Activated naive CD4-positive, alpha-beta T cell (primary cell): ENCODE measurements at places on chromosomes 16 and 17.
A peak's percentile ranks its signal among the peaks of the same experiment; 100 is the strongest.

GRCh38 chr16:74505011-74505410, 83.7 kb upstream of the CLEC18B start:
- DNase-seq: no peak

DNA sequence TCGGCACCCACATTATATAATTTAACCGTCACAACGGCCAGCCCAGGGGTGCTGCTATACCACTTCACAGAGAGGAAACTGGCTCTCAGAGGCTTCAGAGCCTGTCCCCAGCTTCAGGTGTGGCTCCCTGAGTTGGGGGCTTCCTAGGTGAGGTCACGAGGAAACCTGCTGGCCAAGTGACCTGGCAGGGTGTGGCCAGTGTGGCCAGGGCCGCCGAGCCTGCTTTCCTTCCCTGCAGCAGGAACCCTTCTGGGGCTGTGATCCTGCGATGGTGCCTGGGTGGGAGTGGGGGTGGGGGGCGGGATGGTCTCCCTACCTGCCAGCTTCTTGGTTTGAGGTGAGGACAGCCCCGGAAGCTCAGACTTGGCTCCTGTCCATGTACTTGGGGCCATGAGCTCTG, 39.9 kb downstream of the ADCY7 start:
- no peak for DNase-seq

DNA sequence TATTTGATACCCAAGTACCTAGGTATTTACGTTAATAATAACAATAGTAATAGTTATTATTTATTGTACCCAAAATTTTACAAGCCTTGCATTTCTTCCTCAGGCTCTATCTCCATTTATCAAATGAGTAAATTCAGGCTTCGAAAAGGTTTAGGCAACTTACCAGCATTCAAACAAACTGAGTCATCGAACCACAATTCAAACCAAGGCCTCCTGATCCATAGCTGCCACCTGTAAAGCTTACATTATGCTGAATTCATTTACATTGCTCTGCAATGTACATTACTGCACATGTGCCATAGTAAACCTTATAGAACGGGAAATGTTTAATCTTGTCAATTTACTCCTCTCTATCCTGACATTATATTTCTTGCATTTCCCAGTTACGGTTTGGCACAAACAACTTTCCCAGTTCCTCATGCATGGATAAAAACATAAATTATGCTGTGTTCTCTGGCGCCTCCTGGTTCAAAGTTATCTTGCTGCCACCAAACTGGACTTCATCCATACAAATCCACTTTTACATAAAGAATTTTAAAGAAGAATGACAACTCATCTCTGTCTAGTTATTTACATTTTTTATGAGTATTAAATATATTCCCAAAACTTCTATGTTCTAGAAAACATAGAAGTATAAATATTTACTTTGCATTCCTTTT, 360.6 kb upstream of the SOX9 start:
- no peak for DNase-seq

- peak; percentile 87 for DNase-seq
Measured at GRCh38 chr17:64505340-64506200, 519 bp downstream of the DDX5 start.

DNA sequence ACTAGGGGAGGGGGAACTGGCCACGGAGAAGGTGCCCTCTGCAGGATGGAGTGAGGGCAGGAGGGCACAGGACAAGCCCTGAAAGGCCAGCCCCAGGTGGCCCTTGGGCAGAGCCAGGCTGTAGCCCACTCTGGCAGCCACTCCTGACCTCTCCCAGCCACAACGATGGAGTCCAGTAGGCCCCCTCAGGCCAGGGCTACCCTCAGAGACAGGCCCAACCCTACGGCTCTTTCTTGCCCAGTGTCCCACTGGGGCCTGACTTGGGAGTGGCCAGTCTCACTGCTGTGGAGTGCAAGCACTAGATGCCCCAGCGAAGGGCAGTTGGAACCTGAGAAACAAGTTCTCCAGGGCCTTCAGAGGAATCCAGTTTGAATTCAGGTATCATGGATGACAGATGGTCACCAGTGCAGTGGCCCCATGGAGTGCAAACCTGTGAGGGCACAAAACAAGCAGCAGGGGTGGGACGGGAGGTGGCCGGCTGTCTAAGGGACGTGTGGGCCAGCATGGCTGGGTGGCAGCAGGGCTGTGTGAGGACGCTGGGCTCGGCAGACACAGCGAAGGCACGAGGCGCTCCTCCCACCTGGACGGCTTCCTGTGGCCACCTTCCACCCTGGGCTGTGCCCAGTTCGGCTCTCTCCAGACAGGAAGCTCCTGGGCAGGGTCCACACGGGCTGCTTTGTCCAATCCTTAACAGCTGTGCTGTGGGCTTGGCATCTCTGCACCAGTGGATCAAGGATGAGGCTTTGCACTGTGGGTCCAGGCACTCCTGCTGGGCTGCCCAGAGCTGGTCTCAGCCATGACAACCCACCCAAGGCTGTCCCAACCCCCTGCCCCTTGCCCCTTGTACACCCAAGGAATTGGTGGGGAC, 72.1 kb downstream of the AMFR start:
- no peak for DNase-seq

- no peak for DNase-seq
Measured at GRCh38 chr17:14150619-14151018, 81.3 kb downstream of the COX10 start.

DNA sequence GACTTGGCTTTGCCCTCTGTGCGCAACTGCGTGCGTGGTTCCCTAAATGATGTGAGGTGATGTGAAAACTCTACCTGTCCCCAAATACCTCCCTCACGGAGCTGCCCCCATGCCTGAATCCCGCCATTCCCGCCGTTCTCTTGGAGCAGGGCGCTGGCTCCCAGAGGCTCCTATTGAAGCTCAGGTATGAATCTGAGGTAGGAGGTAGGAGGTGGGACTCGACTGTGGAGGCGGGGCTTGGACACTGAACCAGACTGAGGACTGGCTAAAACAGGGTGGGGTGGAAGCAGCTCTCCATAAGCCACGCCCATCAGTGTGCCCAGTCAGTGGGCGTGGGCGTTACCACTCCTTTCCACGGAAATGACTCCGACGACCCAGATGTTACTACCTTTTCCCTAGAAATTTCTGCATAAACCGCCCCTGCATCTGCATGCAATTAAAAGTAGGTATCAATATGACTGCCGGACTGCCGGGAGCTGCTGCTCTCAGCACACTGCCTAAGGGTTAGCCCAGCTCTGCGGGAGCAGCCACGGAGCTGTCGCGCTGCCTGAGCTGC, 41.0 kb downstream of the FOXL1 start:
- DNase-seq: no peak
